ENCODE measurements at places on chromosomes 2 and 18. TPM values are rescaled to one million over a fixed set of nuclear protein-coding genes. Genes with fewer than 3 reads are reported as not detected.

HOXD8 gene
- total RNA-seq, result not detected

AQP12A gene
- not detected for total RNA-seq

ABCG8 gene
- total RNA-seq, result not detected

SP9 gene
- total RNA-seq, result 0.18 TPM

EFHD1 gene
- total RNA-seq, result 5.2 TPM

MLPH gene
- total RNA-seq, result 0.65 TPM

UGT1A8 gene
- not detected for total RNA-seq

TSPYL6 gene
- total RNA-seq, result 8.8 TPM

IAH1 gene
- 0.13 TPM for total RNA-seq

ACADL gene
- not detected for total RNA-seq

UCN gene
- total RNA-seq, result 2.2 TPM

CAMKMT gene
- total RNA-seq, result 8.5 TPM

PLEKHM3 gene
- 1.3 TPM for total RNA-seq

MOGAT1 gene
- not detected for total RNA-seq

SCN2A gene
- 0.27 TPM for total RNA-seq

CRYBA2 gene
- total RNA-seq, result 0.81 TPM

MEIS1 gene
- 9.0 TPM for total RNA-seq

LYG2 gene
- total RNA-seq, result not detected

SCN7A gene
- 0.07 TPM for total RNA-seq

TYW5 gene
- 3.6 TPM for total RNA-seq

GAD1 gene
- 15.7 TPM for total RNA-seq

SIGLEC15 gene
- total RNA-seq, result not detected

ABCB11 gene
- 0.25 TPM for total RNA-seq

SRD5A2 gene
- not detected for total RNA-seq

PTGR3 gene
- total RNA-seq, result 32.3 TPM

IL36RN gene
- total RNA-seq, result not detected

CHRNA1 gene
- not detected for total RNA-seq

RIT2 gene
- total RNA-seq, result not detected

SETBP1 gene
- total RNA-seq, result 0.18 TPM

GAREM2 gene
- 11.5 TPM for total RNA-seq

CNTNAP5 gene
- not detected for total RNA-seq

PRKAG3 gene
- total RNA-seq, result not detected

PDE11A gene
- 5.7 TPM for total RNA-seq

SATB2 gene
- total RNA-seq, result 34.3 TPM

GRHL1 gene
- total RNA-seq, result 5.5 TPM

HNRNPLL gene
- total RNA-seq, result 94.0 TPM

CYBRD1 gene
- 22.4 TPM for total RNA-seq

IL36A gene
- total RNA-seq, result not detected

MFSD2B gene
- total RNA-seq, result 10.9 TPM

AMER3 gene
- total RNA-seq, result not detected
